Stimulated activated CD8-positive, alpha-beta memory T cell treated with anti-CD3 and anti-CD28 coated beads, Interleukin-2, amount 100 ng/mL, for 1 hour (primary cell): ENCODE measurements at places on chromosomes 2 and 18.

DNA sequence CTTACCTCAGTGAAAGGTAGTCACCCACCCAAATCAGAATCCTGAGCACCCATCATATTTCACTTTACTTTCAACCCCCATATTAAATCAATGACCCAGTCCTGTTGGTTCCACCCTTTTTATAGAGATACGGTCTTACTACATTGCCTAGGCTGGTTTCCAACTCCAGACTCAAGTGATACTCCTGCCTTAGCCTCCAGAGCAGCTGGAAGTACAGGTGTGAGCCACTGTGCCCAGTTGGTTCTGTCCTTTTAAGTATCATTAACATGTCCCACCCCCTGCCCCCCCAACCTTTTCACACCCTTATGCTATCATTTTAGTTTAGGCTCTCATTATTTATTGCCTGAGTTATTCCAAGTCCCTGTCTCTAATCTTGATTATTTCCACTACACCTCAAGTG, 28.7 kb downstream of the MSH6 start:
- DNase-seq = no peak

DNA sequence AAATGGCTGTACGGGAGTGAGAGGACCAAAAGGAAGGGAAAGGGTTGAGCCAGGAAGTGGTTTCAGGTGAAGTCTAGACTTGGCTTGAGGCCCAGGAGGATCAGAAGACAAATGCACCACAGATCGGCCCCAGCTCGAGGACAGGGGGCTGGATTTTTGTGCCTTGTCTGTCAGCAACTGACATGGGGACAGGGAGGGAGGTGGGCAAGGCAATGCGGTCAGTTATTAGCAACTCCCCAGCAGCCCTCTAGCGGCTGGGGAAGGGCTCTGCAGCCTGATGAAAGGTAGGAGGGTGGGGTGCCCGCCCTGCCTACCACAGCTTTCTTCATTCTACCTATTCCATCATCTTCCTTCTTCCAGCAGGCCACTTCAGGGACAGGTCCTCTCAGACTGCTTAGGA, 50.0 kb downstream of the CPO start:
- DNase-seq = no peak

- no peak for DNase-seq
These were observed 607.5 kb downstream of the PLCL1 start for GRCh38 chr2:198411936-198412335.

DNA sequence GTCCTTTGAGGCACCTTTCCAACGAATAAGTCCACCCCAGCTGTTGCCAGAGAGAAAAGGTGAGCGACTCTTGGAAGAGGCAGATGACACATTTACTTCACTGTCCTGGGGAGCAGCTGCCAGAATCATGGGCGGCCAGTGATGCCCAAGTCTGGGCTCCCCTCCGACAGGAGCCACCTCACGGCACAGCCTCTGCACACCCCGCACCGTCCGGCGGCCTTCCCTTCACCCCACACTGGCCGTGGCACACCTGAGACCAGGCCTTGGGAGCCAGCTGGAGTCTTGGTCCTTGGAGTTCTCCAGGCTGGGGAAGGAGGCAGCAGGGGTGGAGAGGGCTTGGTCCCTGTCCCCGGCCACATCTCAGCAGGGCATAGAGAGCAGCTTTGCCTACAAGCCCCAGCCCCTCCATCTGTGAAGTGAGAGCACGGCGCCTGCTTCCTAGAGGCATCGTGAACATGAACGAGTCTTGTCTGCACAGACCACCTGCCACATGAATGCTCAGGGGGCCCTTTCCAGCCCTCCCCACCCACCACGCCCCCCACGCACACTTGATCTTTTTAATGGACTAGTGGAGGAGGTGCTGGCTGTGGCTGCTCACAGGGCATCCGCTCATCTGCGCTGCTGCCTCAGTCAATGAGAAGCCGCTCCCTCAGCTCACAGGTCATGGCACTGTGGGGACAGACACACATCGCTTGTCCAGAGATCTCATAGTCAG, 400.2 kb upstream of the MYT1L start:
- DNase-seq = no peak

GRCh38 chr2:67645280-67646138, 248.4 kb downstream of the ETAA1 start:
- DNase-seq = no peak

DNA sequence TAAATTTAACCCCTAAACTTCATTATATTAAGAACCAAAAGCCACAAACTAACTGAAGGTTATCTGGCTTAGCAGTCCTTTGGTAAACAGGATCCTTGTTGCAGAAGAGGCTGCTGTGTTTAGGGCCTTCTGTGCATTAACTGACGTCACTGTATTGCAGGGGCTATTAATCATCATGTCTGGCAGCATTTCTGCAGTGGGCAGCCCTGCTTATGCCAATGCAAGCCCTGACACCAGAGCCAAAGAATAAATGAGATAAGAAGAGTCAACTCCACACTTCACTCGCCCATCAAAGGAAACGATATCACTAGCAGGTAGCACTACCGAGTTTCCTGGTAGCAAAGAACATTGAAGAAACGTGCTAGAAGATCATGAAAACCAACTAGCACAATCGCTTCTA, 110.6 kb downstream of the PLEKHM3 start:
- DNase-seq = no peak

DNA sequence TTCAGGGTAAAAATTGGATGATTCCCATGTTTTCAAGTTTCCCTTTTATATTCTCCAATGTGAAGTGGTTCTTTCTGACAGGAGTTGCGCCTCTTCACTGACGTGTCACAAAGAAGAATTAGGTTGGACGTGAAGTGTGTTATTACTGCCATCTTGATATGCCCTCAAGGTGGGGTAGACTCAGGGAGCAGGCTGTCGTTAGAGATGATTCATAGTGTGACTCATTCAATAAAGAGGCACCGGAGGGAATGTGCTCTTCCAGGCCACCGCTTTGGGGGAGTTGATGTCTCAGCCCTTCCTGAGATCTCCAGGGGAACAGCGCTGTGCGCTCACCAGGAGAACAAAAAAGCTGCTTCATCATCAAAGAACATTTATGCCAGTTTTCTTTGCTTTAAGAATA, 3.6 kb upstream of the DGKD start:
- DNase-seq = no peak

DNA sequence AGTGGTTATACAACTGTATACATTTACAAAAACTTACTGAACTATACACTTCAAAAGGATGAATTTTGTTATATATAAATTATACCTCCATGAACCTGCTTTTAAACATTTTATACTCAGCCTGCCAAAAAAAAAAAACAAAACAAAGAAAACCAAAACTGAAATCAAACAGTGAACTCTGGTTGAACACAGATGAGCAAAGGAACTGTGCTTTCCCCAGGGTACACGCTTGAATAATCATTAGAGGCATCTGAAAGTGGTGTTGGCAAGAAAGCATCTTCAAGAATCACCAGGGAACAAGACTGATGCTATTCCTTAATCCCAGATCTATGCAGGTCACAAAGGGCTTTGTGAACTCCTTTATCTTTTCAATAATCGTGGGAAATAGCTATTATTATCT, 77.0 kb upstream of the LYPD1 start:
- no peak for DNase-seq

DNA sequence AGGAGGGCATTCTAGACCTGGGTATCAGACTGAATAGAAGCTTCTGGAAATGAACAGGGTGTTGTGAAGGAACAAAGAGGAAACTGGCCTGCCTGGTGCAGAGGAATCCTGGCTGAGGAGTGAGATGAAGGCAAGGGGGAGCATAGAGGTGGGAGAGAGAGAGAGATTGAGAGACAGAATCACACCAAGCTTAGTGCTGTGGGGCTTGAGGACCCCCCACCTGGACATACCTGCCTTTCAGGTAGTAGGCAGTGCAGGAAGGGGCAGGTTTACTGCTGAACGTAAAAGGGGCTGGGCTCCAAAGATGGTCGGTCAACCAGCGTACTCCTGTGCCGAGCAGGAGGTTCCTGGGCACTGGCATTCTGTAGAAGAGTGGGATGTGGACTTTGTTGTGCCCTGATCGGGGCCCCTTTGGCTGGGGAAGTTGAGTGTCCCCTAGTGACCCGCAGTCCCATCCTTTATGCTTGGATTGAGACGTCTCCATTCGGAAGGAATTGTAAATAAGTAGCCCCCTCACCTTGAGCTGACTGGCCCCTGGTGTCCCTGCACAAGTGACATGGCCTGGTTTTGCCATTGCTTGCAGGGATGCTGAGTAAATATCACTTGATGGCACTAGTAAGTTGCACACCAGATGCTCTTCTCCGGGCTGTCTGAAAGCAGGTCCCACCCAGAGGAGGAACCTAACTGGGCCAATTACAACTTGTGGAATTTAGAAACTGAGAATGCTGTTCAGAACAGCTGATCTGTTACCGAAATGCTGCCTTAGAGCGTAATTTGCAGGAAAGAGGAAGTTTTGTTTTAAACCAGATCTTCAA, 1.4 kb downstream of the UBE2F start:
- no peak for DNase-seq
